ENCODE measurements at places on chromosomes 1 and 21. TPM values are rescaled to one million over a fixed set of nuclear protein-coding genes. Genes with fewer than 3 reads are reported as not detected.

- DNase-seq, result no peak
Observed at GRCh38 chr1:66937529-66938234, 12.9 kb downstream of the MIER1 start.

DNA sequence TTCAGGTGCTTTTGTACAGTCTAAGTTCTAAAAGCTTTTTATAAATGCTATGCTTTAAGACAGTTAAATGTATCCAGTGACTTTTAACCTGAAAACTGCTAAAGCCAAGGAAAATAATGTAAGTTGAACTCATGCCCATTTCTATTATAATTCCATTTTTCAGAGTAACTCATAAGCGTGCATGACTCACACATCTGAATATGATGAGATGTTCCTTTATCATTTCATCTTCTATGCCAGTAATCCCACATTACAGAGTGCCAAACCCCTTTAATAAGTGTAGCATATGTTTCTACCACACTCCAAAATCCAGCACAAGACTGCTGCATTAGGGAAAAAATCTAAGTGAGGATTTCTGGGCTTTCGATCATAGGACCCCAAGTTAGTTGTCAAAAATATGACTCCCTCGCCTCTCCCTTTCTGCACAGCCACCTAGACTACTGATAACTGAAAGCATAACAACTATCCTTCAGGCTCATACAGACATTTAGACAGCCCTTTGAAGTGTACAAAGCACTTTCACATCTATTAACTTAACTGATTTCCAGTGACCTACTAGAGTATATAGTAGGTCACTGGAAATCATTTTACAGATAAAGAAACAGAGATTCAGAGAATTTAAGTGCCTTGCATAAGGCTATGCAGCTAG, 45.3 kb downstream of the JAK1 start:
- no peak for DNase-seq

GRCh38 chr1:23646541-23646940, 45.1 kb upstream of the RPL11 start:
- DNase-seq, result no peak

GRCh38 chr1:6000444-6001288, 8.4 kb upstream of the NPHP4 start:
- peak; percentile 67 for DNase-seq

DNA sequence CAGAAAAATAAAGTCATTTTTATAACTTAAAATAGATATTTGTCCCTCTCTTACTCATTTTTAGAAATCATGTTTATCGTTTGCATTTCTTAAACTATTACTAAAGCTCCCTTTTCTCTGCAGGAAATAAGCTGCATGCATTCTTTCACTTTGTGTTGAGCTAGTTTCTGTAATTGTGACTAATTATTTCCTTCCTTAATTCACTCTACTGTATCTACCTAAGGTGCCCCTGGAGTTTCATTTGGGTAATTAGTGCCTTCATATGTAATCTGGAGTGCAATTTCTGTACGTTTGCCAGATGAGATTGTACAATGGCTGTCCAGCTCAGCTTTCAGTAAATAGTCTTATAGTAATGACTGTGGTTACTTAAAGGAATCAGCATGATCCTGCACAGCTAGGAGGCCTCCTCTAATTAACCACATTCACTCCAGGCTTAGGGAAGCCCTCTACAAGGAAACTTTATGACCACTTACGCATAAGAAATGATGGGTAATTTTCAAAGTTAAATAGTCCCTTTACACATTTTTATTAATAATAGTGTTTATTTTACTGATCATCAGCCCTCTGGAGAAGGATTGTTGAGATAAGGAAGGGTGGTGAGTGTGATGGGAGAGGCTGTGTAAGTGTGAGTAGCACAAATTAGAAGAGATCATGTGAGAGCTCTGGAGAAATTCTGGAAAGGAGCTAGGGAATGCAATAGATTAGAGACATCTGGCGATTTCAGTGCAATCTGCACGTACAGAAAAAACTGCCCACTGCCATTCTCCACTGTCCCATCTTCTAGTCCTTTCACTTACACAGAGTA, 86.8 kb downstream of the LRRC8C start:
- no peak for DNase-seq

- no peak for DNase-seq
Observed at GRCh38 chr1:56824271-56824670, 5.1 kb upstream of the FYB2 start.

DNA sequence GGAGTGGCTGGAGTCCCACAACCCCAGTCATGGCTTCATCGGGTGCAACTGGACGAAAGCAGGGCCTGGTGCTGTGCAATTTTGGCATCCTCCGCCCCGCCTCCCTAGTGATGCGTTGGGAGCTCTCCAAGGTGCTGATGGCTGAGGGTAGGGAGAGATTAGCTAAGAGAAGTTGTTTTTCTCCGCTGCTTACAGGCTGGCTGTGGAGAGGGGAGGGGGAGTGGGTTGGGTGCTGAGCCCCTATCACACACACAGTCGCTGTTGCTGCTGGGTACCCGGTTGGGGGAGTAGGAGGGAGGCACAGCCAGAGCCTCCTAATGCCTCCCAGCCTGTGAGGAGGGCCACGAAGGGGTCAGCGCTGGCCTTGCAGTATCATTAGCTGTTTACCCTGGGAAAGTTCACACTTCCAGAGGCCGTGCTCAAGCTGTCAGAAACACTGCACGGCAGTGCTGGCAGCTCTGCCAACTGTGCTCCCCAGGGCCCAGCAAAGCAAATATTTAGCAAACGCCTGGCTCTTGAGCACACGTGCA, 110.0 kb downstream of the GRIK3 start:
- DNase-seq, result no peak

DNA sequence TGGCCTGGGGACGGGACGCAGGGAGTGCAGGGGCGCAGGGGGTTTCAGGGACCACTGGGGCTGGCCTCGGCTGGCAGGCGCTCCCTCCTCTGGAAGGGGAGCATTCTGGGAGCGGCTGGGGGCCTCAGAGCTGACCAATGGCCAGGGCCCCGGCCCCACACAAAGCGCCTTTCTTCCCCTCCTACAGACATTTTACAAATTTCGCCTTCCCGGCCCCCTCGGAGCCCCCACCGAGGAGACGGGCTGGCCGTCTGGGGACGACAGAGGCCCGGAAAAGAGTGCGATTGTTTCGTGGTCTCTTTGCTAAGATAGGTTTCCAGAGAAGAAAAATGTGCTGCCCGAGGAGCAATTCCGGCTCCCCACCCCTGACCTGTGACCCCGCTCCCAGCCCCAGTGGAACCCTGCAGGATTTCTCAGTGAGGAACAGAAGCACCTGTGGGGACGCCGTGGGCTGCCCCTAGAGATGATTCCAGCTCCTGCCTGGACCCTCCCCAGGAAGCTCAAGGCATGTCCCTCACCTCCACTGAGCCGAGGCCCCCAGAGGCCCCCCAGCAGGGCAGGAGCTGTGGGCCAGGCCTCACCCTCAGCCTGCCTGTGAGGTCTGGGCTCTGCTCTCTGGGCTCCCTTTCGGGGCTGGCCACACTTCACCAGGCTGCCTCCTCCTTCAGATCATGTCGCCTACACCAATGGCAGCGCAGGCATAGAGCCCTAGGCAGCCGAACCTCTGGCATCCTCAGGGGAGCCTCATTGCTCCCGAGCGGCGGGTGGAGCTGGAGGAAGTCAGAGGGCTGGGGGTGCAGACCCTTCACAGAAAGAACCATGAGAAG, 15.0 kb upstream of the PLEKHG5 start:
- DNase-seq, result no peak

GRCh38 chr1:243980471-243980870, 70.6 kb upstream of the ZBTB18 start:
- no peak for DNase-seq

GRCh38 chr1:210587566-210587965, 258.9 kb downstream of the HHAT start:
- no peak for DNase-seq

DNA sequence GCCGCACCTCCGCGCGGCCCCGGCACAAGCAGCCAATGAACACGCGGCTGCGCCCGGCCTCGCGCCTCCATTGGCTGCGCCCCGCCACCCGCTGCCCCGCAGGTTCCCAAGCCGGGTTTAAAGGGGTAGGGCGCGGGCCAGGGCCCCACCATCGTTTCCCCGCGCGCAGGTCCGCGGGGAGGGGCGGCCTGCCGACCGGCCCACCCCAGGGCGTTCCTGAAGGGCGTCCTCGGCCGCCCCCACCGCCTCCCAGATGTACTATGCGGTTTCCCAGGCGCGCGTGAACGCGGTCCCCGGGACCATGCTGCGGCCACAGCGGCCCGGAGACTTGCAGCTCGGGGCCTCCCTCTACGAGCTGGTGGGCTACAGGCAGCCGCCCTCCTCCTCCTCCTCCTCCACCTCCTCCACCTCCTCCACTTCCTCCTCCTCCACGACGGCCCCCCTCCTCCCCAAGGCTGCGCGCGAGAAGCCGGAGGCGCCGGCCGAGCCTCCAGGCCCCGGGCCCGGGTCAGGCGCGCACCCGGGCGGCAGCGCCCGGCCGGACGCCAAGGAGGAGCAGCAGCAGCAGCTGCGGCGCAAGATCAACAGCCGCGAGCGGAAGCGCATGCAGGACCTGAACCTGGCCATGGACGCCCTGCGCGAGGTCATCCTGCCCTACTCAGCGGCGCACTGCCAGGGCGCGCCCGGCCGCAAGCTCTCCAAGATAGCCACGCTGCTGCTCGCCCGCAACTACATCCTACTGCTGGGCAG, at the start of gene OLIG1:
Gene OLIG1 (plus strand): TSS at position 148 of the 750 bp plus-strand sequence. CDS start 106 bp downstream, at position 254.
- no peak for DNase-seq

DNA sequence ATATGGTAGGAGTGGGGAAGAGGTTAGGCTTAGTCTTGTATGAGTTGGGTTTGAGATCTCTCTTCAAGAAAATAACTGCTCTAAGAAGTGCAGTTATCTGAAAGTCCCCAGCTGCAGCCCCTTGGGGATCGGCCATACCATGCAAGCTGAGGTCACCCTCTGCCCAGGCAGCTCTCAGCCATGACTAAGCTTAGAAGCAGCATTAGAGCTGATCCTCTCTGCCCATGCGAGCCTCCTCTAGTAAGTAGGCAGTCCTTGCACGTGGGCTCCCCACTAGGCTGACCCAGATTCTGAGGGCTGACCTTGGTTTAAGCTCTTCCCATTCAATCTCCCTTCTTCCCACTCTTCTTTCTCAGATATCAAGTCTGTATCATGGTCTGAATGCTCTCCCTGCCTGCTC, 121.0 kb upstream of the UBE2U start:
- no peak for DNase-seq

- no peak for DNase-seq
Observed at GRCh38 chr1:54922921-54923421, 36.0 kb upstream of the DHCR24 start.

Gene AVPR1B
- total RNA-seq, result not detected

Gene FCAMR
- total RNA-seq, result not detected

Gene FMO2
- 42.3 TPM for total RNA-seq

Measured in posterior vena cava (tissue), 2 donors.